ENCODE measurements at places on chromosomes 1 and 21.

- ATAC-seq, result no peak
Measured at GRCh38 chr1:77036560-77036959, 169.3 kb downstream of the ST6GALNAC5 start.

GRCh38 chr21:37232274-37233018, 34.7 kb downstream of the VPS26C start:
- ATAC-seq, result no peak

GRCh38 chr1:25473653-25474225, 43.0 kb downstream of the MACO1 start:
- no peak for ATAC-seq

- ATAC-seq, result peak; percentile 72
Measured at GRCh38 chr1:168470901-168471431, 72.8 kb downstream of the XCL2 start.

DNA sequence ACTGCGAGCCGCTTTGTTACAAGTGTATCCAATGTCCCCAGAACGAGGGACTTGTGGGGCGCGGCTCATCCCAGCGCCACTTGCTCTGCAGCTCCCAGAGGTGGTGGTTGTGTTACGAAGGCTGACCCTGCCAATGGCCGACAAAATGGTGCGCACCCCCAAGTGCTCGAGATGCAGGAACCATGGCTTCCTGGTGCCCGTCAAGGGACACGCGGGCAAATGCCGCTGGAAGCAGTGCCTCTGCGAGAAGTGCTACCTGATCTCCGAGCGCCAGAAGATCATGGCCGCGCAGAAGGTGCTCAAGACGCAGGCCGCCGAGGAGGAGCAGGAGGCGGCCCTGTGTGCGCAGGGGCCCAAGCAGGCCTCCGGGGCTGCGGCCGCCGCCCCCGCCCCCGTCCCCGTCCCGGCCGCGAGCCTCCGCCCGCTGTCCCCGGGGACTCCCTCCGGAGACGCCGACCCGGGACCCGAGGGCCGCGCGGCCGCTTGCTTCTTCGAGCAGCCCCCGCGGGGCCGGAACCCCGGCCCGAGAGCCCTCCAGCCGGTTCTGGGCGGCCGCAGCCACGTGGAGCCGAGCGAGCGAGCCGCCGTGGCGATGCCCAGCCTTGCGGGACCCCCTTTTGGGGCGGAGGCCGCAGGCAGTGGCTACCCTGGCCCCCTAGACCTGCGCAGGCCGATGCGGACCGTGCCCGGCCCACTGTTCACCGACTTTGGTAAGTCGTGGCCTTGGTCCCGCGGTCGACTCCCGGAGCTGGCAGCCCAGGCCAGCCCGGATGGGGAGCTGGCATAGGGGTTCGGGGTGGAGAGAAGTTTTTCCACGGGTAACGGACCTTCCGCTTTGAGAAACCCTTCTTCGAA, at the start of gene DMRTB1:
Gene DMRTB1, plus strand, starts transcription at position 79 of the 855 bp plus-strand sequence. Its CDS starts 55 bp downstream, at position 134.
- ATAC-seq, result no peak

DNA sequence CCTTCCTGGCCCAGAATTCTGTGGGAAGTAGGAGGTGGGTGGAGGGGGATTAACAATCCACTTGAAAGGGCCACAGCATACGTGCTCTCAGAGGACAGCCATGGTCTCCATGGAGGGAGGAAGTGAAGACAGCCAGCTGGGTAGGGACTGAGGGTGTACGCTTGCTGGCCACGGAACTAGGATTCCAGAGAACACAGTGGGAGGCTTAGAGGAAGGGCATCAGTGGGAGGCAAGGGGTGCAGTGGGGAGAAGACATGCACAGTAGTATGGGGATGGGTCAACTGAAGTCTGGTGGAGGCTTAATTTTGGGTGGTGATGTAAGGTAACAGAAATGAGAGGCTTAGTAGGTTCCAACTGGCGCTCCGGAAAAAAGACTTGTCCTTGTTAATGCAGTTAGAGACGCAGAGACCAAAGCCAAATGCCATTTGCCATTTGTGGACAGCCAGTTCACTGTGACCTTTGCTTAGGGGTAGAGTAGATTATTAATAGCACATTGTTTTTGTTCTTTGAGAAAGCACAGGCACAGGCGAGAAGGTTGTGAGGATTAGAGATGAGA, 103.0 kb downstream of the ZSCAN20 start:
- no peak for ATAC-seq

DNA sequence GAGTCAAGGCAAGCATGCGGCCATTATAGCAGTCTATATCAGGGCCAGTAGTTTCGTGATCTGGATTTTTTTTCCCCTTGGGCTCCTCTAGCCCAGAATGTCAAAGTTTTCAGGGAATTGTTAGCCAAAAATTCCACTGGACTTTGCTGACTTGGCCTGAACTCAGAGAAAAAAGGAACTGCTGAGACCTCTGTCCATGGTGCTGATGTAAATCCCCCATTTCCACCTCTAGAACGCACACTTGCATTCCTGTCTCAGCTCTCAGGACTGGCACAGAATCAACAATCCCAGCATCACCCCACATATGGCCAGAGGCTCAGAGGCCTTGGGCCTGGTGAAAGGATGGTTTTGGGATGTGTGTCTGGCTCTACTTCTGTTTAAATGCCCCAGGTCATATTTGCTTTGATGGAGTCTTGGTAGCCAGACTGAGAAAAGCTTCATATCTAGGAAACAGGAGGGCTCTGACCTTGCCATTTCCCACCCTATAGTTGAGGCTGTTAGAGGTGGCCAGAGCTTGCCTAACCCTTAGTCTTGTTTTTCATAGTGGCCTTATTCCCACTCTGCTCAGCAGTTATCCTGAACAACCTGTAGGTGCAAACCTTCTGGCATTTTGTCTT, 16.9 kb upstream of the EFCAB14 start:
- ATAC-seq, result peak; percentile 80

DNA sequence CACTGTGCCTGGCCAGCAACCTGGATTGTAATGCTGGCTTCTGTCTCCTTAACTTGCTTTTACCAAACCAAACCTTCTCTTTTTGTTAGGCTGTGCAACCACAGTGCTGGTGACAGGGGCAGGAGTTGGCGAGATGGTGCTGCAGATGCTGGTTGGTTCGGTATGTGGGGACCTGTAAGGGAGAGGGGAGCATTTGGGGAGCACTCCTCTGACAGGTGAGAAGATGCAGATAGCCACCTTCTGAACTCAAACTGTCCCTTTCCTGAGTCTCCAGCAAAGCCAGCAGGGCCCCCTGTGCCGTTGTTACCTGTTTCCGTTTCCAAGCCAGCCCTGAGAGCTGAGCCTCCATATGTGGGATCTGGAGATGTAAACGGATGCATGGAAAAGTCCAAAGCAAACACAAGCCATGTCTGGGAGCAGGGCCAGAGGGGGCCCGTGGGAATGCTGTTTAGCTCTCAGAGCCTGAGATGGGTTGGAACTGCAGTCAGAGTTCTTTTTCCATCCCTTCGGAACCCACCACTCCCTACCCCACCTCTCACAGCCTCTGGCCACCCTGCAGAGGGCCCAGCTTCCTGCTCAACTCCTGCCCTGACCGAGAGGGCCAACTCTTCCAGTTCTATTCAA, 34.0 kb downstream of the ELK4 start:
- no peak for ATAC-seq

Data from SK-N-SH treated with all-trans-retinoic acid at 6 μM for 48 hours (cell line).